ENCODE measurements at places on chromosomes 3 and 15.

- no peak for DNase-seq
Measured at GRCh38 chr15:49079340-49080039, 33.2 kb upstream of the SECISBP2L start.

GRCh38 chr15:62413786-62414185 is 248.7 kb upstream of the C2CD4B start:
- no peak for DNase-seq

DNA sequence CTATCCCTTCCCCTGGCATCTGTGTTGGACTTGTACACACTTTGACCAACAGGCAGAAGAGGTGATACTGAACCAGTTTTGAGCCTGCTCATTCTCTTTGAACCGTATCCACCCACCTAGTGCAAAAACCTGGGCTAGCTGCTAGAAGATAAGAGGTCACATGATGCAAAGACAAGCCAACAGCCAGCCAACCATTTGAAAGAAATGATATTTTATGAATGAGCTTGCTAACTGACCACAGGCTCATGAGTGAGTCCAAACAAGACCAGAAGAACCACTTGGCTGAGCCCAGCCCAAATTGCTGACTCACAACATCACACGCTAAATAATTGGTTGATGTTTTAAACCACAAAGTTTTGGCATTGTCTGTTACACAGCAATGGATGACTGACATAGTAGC is 74.0 kb upstream of the CTNNB1 start:
- DNase-seq, result no peak

DNA sequence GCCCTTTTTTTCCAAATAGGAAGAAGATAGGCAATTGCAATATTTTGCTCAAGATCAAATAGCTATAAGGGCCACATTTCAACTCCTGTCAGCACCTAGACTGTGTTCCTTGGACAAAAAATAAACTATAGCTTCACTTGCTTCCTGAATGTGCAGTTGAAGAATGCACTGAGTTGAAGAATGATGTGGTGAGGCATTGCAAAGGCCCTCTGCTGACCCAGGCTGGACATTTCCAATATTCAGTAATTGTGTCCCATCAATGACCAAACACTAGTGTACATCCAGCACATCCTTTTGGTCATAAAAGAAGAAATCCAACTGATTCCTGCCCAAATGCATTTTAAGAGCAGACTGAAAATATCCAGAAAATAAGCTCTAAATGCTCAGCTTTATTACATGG is 424.8 kb upstream of the TGFBR2 start:
- no peak for DNase-seq

- no peak for DNase-seq
Measured at GRCh38 chr3:42742688-42743087, 30.4 kb downstream of the CCDC13 start.

- DNase-seq, result no peak
Measured at GRCh38 chr15:95690631-95691340, 639.7 kb upstream of the NR2F2 start.

DNA sequence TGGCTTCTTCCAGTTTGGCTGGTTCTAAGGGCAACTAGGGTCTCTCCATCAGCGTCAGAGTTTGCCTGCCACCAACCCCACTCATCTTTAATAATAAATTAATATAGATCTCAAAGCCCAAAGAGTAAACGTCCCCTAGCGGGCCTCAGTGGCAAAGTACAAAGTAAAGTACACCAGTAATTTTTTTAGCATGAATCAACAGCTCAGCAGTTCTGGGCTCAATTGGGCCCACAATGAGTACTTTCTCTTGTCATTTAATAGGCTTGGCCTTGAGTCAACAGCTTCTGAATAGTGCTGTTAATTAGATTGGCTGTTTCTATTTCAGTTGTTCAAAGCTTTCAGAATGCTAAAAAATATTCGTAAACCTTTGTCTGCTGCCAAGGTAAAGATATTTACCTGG is 89.0 kb upstream of the PFN2 start:
- DNase-seq, result no peak

Measured in stimulated activated CD4-positive, alpha-beta T cell treated with anti-CD3 and anti-CD28 coated beads, Interleukin-4, amount 100 ng/mL, for 48 hours (primary cell).